NT2/D1 (cell line): ENCODE measurements at places on chromosomes 16 and 17.

DNA sequence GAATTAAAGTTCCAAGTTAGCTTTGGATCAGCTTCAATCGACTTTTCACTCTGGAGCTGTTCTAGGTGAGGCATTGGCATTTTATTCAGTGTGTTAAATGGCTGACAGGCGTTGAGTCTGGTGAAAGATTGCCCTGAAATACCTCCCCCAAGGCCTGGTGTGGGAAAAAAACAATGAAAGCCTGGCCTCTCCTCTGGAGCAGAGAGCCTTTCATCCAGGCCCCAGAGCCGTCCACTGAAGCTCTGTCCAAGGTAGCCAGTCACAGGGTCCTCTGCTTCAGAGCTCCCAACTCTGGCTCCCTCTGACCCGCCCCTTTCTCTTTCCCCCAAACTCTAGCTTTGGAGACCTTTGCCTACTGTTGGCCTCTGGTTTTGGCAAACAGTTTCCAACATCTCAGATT lies 123.6 kb upstream of the CRHR1 start:
- no peak for DNase-seq

GRCh38 chr16:88936556-88937205 lies 40.3 kb downstream of the CBFA2T3 start:
- no peak for DNase-seq

- DNase-seq, result peak; percentile 66
Measured at GRCh38 chr16:67546761-67547422, 15.4 kb upstream of the CTCF start.

GRCh38 chr16:11029948-11030347 lies 85.6 kb downstream of the CLEC16A start:
- DNase-seq, result no peak

DNA sequence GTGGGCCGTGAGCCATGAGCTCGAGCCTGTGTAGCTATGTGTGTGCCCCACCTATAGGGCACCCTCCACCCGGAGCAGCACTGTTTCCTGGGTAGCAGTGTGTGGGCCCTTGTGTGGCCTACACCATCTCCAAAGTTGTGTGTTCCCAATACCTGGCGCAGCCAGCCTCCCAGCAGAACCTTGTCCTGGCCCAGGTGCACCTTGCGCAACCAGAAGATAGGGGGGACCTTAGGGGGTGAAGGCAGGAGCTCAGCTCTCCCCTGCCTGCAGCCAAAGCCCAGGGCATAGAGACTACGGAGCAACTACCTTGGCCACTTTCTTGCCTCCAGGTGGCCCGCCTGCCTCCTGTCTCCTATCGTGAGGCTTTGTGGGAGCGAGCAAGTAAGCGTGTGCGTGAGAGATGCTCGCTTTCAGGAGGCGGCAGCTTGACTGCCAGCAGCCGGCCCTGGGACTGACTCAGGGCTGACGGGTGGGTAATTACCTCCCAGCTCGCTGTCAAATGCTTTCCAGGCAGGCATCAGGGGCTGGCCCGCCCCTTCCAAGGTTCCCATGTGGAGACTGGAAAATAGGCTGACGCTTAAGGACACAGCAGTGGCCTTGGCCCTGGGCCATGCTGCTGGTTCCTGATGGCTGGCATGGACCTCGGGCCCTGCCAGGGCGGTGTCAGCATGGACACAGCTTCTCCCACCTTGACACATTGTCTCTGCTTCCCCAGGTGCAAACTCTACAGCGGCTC lies 19.0 kb downstream of the TRAF7 start:
- no peak for DNase-seq

DNA sequence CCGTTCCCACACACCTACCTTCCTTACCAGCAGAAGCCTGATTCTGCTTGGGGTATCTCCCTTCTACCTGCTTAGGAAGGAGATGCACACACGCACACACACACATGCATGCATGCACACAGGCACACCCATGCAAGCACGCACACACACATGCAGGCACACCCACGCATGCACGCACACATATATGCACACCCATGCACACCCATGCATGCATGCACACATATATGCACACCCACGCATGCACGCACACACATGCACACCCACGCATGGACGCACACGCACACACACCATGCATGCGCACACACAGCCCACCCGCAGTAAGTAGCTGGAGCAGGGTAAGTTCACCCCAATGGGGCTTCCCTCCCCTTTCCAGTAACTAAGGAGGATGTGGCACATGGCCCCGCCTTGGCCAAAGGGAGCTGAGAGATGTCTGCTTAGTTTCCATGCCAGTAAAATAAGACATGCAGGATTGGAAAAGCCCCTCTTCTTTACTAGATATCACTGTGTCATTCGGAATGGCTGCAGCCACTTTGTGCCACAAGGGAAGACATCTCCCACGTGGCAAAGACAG lies 33.7 kb downstream of the ADCY9 start:
- no peak for DNase-seq

DNA sequence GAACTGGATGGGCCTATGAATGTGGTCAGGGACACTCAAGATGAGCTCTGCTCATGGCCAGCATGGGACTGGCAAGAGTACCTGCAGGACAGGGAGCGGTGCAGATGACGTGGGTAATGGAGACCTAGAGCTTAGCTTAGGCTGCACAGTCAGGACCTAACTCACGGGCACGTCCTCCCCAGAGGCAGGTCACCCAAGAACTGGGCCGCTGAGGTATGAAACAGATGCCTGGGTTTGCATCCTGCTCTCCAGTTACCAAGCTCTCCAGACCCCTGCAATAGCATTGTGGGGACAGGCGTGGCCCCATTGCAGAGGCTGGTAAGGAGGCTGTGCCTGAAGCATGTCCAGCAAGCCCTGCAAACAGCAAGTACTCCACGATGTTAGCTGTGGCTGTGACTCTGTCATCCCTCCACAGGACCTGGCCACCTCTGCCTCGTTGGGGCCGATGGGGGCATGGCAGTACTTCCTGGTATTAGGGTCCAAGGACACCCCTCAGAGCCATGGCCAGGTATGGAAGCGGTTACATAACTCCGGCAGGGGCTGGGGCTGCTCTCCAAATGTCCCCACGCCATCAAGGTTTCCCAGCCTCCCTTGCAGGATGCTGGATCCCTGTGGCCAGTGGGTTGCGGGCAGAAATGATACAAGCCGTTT lies 37.5 kb upstream of the RBFOX3 start:
- no peak for DNase-seq

GRCh38 chr17:67717192-67717623 lies 528 bp upstream of the NOL11 start:
- no peak for DNase-seq

- no peak for DNase-seq
Measured at GRCh38 chr17:65553646-65554552, 7.5 kb downstream of the AXIN2 start.

DNA sequence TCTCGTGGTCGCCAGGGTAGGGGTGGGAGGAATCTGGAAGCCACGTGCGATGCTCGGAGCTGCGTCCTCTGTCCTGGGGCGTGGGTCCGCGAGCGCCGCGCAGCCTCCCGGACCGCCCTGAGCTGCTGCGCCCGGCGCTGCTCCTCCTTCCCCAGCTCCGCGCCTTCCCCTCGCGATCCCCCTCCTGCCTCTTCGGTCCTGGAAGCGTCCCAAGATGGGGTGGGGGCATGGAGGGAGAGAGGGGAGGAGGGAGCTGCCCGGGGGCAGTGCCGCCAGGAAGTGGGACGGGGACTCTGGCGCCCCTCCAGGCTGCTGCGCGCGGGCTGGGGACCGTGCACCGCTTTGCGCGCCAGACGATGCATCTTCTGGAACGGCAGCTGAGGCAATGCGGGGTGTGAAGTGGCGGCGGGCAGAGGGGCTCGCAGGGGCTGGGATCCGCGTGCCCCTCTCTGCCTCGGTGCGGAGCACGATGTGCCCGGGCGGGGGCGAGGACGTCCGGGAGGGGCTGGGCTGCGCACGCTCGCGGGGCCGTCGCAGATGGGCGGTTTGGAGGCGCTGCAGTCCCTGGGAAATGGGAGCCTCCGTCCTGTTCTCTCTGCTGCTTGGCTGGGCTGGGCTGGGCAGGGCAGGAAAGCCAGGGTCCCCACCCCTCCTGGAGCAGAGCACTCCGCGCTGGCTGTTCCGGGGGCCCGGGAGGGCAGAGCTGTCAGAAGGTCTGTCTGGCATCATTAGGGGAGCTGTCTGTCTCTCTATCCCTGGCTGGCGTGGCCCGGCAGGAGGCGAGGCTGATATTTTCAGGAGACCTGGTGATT lies 388.0 kb downstream of the SEC14L1 start:
- DNase-seq, result no peak

GRCh38 chr17:82938873-82939620 lies 99.2 kb upstream of the ZNF750 start:
- DNase-seq, result no peak

- no peak for DNase-seq
Measured at GRCh38 chr16:11657556-11657955, 10.7 kb upstream of the SNN start.

GRCh38 chr17:30915833-30916611 lies 5.7 kb upstream of the ADAP2 start:
- no peak for DNase-seq

DNA sequence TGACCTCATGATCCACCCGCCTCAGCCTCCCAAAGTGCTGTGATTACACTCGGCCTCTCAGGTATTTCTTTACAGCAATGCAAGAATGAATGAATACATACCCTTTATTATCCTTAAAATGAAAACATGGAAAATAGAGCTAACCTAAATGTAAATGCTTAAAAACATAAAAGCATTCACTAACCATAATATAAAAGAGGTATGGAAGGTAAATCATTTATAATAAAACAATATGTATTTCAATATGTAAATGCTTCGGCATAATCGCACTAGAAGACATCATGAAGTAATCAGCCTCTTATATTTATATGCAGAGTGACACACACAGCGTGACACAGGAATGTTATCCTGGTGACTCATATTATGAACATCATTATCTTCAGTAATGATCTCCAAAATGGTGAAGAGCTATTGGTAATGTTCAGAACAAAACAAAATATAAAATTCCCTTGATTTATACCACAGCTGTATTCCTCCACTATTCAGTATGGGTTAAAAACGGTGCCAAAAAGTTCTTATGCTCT lies 53.9 kb downstream of the AIPL1 start:
- no peak for DNase-seq

- DNase-seq, result no peak
Measured at GRCh38 chr16:85284141-85284817, 172.0 kb upstream of the CIBAR2 start.

DNA sequence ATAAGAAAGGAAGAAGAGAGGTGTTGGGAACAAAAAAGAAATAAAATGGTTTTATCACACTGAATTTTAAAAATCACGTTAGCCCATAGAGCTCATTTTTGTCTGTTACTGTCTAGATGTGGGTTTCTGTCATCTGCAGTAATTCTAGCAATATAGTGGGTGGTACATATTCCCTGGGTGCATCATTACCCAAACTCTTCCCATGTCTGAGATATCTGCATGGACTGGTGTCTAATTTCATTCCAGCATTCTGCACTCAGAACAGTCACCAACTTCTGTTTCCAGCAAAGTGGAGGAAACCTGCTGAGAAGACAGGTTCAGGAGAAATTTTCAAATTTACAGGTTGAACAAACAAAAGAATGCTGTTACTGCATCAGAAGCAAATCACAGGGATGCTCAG lies 263.8 kb downstream of the CDH11 start:
- DNase-seq, result no peak

DNA sequence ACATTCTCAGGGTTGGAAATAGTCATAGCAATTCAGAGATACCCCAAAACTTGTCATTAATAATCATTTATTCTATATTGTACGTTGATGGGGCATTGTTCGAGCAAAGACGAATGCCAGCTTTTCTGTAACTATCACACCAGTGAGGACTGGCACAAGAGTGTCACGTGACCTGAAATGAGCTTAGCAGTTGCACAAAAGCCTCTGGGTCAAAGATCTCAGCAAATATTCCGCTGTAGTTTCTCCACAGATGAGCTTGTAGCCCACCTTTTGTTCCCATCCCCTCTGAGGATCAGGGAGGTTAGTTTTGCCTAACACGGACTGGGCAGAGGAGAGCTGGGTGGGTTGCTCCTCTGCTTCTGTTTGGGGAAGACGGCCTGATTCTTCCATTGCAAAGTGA lies 18.2 kb downstream of the IRX3 start:
- DNase-seq, result no peak

GRCh38 chr16:80518436-80518835 lies 22.4 kb upstream of the DYNLRB2 start:
- DNase-seq, result no peak

GRCh38 chr17:14856176-14856575 lies 408.9 kb downstream of the PMP22 start:
- DNase-seq, result no peak

GRCh38 chr16:82917886-82918595 lies 291.3 kb downstream of the CDH13 start:
- DNase-seq, result no peak

GRCh38 chr17:49267912-49268311 lies 37.3 kb upstream of the PHOSPHO1 start:
- no peak for DNase-seq

GRCh38 chr16:49281843-49282642 lies 405 bp upstream of the CBLN1 start:
- peak; percentile 89 for DNase-seq

DNA sequence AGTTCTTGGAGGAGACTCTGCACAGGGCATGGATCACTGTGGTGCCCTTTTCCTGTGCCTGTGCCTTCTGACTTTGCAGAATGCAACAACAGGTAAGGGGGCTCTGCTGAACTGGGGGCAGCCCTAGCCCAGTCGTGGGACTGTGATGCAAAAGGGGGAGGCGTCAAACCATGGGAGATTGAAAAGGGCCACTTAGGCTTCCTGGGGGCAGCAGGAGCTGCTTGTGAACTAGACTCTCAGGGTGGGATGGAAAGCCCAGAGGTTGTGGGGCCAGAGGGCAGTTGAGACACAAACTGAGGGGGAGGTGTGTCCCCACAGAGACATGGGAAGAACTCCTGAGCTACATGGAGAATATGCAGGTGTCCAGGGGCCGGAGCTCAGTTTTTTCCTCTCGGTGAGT lies 19.6 kb downstream of the ADGRG5 start:
- DNase-seq, result no peak
